ENCODE measurements at places on chromosomes 3 and 15.

DNA sequence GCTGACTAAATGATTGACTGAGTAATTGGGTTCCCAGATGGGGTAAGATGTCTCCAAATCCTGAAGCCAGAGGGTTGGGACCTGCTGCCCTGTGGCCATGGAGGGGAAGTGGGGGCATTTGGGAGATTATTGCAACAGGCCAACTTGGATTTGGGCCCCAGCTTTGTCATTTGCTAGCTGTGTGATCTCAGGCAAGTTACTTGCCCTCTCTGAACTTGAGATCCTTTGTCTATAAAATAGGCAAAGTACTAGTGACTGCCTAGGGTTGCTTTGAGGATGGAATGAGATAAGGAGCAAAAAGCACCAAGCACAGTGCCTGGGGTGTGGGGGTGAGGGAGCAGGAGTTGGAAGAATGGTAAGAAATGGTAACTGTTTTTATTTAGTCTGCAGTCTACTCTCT, 4.4 kb upstream of the INSYN1 start:
- no peak for DNase-seq

GRCh38 chr3:45715945-45716344, 26.7 kb downstream of the SACM1L start:
- DNase-seq: no peak

DNA sequence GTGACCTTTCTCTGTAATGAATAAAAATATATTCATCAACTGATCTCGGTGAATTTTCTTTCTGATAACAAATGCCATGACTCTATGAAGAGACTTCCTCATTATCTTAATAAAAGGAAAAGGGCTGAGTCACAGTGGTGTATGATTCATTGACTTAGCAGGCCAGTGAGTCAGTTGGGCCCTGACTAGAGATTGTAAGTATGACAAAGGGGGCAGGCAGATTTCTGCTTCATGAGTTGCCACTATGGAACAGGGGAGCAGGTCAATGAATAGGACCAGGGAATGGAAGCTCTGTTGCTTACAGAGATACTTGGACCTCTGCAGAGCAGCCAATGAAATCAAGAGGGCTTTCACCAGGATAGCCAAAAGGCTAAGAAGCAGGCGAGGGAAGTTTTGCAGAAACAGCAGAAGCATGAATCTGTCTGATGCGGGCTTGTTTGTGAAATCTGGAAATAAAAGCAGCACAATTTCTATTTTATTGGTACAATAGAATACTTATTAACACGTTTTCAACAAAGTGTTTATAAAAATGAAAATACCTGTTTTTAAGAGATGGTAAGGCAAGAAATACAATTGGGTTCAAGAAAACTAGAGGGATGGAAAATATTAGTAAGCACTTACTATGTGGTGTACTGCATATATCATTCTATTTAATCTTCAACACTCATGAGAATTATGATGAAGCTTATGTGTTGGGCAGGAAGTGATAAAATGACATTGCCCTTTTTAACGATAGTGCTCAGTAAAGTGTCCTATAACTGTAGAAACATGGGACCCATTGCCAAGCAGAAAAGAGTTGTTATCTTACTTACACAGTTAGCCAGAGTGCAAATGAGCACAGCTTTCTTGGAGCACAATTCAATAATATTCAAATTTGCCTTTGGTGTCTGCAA, 169.8 kb upstream of the MYRIP start:
- peak; percentile 7 for DNase-seq

GRCh38 chr15:83458381-83458780, 11.2 kb downstream of the SH3GL3 start:
- DNase-seq: no peak

DNA sequence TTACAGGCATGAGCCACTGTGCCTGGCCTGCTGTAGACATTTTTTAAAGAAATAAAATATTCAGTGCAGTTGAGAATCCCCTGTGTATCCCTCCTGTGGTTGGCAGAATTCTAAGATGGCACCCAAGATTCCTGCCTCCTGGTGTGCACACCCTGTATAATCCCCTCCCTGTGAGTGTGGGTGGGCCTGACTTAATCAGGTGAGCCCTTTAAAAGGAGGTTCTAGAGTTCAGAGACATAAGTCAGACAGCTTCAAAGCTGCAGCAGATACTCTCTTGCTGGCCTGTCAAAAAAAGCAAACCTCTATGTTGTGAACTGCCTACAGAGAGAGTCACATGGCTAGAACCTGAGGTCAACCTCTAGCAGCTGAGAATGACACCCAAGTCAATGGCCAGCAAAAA, 7.0 kb upstream of the VIPR1 start:
- no peak for DNase-seq

DNA sequence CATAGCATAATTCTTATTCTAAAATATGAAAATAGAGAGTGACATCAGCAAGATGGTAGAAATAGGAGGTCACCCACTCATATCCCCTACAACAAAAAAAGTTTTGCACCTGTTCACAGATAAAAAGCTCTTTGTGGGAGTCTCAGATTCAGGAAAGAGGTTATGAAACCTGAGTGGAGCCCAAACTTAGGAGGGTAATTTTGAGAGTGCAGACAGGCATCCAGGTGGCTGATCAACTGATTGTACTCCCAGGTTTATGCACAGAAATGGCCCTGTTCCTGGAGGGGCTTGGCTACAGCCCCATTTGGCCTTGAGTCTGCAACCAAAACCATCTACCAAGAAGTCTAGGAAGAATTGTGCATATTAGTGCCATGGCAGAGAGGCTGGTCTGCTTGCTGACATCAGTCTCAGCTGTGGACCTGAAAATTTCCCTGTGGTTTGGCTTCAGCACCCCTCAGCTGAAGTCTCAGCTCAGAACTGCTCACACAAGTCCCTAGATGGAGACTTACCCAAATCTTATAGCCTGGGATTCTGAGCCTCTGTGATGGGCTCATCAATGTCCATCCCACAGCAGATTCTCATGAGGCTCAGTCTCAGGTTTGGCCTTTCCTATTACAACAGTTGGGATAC, 291.6 kb downstream of the IL20RB start:
- DNase-seq: no peak

DNA sequence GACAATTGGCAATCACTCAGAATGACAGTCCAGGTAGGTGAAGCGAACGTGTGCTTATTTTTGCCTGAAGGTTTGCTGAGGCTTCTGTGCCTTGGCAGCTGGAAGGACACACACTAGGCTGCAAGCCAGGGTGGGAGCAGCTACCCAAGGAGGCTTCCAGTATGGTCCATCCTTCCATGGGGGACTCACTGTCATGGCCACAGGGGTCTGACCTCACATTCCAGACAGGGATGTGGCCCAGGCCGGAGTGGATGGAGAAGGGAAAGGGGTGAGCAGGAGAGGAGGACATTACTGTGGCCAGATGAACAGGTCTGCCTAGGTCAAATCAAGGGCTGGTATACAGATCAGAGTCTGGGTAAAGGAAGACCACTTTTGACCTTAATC, 247.7 kb downstream of the ADAMTS17 start:
- no peak for DNase-seq

- no peak for DNase-seq
These were observed 43.2 kb upstream of the KLHL25 start for GRCh38 chr15:85837881-85838280.

GRCh38 chr15:36579792-36580431, 486 bp downstream of the CDIN1 start:
- peak; percentile 8 for DNase-seq

- peak; percentile 69 for DNase-seq
These were observed 6.2 kb upstream of the TLR9 start for GRCh38 chr3:52231502-52232278.

DNA sequence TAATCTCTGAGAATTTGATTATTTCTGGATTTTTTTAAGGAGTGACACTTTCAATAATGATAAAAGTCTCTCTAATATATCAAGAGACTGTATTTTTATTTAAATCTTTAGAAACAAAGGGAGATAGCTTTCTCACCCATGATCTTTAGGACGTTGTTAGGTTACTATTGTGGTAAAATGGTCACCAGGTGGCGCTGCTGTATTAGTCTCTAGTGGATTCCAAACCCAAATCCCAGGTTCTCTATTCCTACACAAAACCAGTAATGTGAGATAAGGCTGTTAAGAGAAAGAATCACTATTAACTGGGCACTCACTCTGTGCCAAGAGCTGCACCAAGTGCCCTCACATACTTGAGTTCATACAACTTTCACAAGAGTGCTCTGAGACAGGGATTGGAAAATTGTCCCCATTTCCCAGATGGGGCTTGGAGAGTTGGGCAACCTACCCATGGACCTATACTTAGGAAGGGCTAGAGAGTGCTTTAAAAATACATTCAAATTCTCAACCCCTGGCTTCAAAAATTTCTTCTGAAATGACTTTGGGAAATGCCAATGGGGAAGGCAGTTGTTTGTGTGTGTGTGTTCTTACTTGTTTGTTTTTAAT, 593.4 kb upstream of the TGFBR2 start:
- DNase-seq: no peak

- DNase-seq: peak; percentile 11
These were observed 164.0 kb downstream of the CHST2 start for GRCh38 chr3:143283432-143284128.

DNA sequence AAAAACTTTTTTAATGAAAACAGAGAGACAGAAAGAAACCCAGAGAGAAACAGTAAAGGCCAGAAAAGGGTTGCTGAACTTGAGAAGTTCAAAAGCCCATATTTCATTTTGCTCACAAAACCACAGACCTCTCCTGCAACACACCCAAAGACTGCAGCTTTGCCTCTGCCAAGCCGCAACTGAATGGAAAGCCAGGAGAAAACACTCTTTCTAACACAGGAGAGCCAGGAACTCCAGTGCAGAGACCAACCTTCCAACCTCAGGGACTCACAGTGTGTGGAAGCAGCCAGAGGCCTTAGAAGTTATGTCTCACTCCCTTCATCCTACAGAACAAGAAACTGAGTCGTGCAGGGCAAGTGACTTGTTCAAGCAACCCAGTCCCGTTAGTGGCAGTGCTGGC, 163.1 kb upstream of the HES1 start:
- no peak for DNase-seq

- no peak for DNase-seq
These were observed 66.7 kb upstream of the STXBP5L start for GRCh38 chr3:120841264-120841663.

DNA sequence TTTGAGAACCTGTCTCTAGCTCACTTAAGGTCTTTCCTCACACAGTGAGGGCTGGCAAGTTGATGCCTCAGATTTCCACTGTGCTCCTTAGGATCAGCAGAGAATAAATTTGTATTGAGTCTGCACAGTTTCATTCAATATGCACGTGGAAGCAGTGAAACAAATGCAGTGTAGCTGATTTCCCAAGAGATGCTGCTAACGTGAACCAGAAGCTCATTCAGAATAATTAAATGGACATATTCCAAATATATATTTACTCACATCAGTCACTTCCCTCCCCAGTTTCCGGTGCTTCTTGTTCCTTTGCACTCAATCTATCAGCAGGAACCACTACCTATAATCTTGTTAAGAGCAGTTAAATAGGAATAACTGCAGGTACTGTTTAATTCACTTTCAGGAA, 86.1 kb downstream of the UNC13C start:
- DNase-seq: no peak

DNA sequence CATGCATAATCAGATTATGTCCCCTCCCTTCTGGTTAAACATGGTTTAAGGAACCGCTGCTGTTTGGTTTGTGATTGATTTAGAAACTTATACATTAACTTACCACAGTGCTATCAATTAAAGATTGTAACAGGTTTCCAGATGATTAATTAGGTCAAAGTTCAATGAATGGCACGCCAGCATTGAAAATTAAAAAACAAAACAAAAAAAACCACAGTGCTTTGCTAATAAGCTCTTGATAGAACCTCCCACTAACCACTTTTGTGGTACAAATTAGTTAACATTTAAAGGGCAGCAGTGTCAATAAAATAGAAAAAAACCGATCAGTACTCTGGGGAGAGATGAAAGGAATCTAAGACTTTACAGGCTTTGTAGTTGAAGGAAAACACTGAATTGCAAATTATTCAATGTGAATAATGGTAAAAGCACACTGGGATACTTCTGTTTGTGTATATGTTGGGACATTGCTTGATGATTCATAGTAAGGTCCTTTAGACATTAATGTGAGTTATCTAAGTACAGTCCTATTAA, 7.6 kb upstream of the C3orf38 start:
- DNase-seq: no peak

- no peak for DNase-seq
These were observed 138.9 kb upstream of the COL8A1 start for GRCh38 chr3:99499235-99500158.

- DNase-seq: no peak
These were observed 635.5 kb upstream of the NAALADL2 start for GRCh38 chr3:174223626-174224025.

DNA sequence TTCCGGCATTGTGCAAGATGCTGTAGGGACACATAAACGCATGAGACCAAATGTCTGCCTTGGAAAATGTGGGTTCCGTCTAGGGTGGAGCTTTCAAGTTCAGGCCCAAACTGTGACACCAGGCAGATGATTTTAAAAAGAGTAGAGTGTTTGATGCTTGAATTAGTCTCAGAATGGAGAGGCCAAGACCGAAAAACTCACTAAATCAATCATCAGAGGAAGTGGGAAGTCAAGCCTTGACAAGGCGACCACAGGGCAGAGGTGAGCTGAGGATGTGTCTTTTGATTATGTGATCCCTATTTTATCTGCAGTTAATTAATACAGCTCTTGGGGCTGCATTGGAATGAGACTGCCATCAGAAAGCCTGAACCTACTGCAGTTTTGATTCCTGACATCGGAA, 275.4 kb downstream of the ABHD5 start:
- no peak for DNase-seq

DNA sequence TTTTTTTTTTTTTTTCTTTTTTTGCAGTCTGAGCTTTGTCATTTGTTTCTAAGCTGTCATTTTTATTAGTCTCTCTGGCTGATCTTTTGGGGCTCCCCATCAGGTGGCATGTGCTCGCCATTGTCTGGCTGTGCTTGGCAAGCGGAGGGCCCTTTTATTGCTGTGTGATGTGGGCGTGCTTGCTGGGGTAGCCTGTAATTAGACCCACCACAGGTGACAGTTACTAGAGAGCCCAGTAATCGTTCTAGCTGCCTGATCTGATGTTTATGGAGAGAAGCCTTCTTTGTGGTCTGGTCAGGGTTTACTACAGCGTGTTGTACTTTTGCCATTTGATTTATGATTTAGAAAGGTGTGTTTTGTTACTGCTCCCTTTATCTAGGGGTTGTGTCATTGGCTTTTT, 179.9 kb downstream of the MCTP2 start:
- no peak for DNase-seq

- DNase-seq: no peak
These were observed 88.2 kb upstream of the RNF7 start for GRCh38 chr3:141649871-141650270.

- DNase-seq: no peak
These were observed 377.5 kb upstream of the NR2F2 start for GRCh38 chr15:95953032-95953431.

GRCh38 chr3:16916840-16917239, 32.1 kb downstream of the PLCL2 start:
- no peak for DNase-seq

DNA sequence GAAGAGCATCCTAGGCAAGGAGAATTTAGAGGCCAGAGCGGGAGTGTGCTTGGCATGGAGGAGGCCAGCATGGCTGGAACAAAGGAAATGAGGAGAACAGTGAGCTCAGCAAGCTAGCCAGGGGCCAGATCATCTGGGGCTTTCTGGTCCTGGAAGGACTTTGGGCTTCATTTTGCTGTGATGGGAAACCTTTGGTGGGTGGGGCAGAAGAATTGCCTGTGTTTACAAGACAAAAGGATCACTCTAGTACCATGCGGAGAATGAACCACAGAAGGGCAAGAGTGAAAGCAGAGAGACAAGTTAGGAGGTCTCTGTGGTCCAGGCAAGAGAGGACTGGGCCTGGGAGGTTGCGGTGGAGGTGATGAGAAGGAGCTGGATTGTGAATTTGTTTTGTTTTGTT, 61.6 kb upstream of the FOXP1 start:
- no peak for DNase-seq
